ENCODE measurements at places on chromosomes 12 and 14.

GRCh38 chr12:7917392-7918267 lies 18.4 kb downstream of the SLC2A3 start:
- no peak for DNase-seq

DNA sequence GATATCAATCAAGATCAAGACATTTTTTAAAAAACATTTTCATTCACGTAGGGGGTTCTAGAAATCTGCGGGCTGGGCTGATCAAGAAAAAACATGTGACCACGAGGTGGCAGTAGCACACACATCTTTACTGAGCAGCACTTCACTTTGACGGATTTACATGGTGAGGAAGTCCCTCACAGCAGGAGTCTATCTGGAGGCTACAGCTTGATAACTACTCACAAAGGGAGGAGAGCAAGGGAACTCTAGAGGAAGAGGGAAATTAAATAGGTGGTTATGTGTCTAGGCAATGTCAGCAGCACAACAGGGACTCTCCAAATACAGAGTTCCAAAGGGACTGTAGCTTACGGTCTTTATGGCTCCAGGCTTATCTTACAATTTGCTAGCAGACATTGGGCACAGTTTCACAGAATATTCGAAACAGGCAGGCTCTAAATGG lies 248.1 kb downstream of the DPY19L2 start:
- DNase-seq, result peak; percentile 25

- no peak for DNase-seq
Observed at GRCh38 chr14:92314182-92314581, 8.8 kb upstream of the SLC24A4 start.

DNA sequence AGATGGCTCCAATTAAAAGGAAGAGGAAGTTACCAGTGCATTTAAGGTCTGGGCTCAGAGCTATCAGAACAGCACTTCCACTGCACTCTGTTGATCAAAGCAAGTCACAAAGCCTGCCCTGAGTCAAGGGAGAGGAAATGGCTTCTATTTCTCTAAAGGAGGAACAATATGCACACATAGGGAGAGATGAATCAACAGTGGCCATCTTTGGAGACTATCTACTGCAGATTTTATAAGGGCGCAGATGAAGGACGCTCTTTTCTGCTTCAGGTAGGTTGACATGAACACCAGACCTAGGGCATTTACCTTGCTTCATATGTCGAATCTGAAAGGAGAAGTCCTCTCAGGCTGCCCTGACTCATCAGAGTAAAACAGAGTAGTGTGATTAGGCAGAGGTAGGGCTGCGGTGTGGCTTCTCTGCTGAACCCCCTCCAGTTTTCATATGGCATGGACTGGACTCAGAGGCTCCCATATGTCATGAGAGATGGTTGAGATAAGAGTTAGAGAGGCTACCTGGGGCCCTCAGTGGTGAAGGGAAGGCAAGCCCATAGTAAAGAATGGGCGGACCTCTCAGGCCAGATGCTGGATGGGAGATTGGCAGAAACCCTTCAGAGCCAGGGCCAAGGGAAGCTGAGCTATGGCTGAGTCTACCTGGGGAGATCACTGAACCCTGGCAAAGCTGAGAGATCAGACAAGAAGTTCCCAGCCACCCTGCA lies 84.4 kb downstream of the ARF6 start:
- DNase-seq, result peak; percentile 57

GRCh38 chr14:20343862-20344220 lies 406 bp downstream of the PARP2 start:
- no peak for DNase-seq

DNA sequence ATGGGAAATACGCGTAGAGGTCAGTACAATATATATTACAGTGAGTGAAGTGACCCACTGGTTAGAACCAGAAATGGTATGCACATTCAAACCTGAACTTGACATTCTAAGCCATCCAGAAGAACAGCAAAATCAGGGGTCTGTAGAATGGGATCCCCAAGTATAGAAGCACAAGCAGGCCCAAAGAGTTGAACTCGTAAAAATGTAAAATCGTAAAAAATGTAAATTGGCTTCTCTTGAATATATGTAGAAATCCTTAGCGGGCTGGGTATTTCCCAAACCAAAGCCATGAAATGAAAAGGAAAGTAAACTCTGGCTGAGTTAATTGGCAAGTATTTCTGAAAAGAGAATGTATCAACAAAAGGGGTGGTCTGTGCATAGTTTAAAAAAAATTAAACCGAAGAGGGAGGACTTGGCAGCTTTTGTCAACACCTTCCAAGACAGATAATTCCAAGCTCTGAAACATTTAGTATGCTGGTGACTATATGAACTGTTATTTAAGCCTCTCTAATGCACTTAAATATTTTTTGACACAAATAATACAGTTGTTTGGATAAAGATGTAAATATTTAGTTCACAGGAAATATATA lies 1505.6 kb upstream of the FLRT2 start:
- no peak for DNase-seq

DNA sequence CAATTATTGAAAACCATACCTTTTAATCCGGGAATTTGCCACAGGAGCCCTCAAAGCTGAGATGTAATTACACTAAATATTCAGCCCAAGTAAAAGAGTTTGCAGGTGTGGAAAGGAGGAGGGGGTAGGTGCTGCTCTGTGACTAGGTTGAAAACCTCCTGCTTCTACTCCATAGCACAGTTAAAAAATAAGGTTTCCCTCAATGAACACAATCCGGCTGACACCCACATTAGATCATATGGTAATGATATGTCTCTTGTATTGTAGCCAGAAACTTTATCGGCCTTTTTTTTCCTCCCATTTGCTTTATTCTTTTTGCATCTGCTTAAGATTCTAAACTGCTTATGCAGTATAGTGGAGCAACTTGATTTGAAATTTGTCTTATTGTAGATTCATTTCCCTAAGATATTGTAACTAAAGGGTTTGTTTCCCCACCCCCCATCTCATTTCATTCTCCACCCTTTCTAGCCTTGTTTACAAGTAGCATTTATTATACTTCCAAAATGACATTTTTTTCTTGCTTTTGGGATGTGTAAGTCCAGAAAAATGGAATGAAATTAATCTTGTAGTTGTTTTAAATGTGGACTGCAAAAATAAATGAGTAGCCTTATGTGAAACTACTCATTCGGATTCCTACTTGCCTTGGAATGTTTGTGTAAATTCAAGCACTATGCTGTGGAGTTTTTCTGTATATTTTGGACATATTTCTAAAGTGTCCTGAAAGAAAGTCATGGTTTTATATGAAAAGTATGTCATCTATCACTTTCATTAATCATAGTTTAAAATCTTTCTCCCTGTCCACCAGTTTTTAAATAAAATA lies at the start of gene DCN:
TSS of gene DCN (minus strand) at position 182 of the 820 bp plus-strand sequence. CDS start 4,265 bp downstream, outside the sequence.
- DNase-seq, result no peak

- no peak for DNase-seq
Observed at GRCh38 chr14:100350276-100350926, 27.3 kb downstream of the SLC25A47 start.

- DNase-seq, result no peak
Observed at GRCh38 chr12:80821513-80822000, 104.8 kb downstream of the MYF5 start.

DNA sequence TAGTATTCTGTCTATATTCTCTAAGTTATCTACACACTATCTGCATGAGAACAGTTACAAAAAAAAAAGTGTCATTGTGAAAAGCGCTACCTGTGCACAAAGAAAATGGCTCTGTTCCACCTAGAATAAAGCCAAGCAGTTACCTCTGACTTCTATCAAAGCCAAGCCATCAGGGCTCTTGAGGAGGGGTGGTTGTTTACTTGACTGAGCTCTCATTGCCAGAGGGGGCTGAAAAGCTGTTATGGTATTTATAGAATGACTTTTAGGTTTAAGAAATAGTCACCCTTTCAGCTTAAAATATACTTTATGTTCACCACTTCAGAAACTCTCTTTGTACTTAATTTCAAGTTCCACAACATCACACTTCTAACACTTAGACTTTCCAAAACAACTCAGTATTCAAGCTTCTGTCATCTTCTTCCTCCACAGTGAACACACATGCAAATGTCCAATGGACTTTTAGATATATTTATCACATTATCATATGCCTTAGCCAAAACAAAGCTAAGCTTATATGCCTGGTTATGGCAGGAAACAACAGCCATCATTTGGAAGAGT lies 7.5 kb downstream of the ITPR2 start:
- no peak for DNase-seq

DNA sequence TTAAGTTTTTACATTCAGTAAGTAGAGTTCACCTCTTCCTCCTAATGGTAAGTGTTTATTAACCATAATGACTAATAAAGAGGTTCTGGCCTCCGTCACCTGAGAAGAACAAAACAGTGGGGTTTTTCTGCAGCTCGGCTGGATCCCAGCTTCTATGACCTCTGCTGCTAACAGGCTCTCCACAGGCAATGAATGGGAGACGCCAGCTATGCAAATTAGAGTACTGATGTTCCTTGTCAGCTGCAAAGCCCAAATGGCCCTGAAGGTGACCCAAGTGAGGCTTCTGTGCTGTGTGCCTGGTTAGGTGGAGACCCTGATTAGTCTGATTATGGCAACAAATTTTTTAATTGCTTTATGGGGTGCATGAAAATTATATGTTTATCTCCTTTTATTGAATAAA lies 218.1 kb downstream of the APAF1 start:
- no peak for DNase-seq

- DNase-seq, result peak; percentile 65
Observed at GRCh38 chr12:8078398-8078797, 3.7 kb upstream of the NECAP1 start.

DNA sequence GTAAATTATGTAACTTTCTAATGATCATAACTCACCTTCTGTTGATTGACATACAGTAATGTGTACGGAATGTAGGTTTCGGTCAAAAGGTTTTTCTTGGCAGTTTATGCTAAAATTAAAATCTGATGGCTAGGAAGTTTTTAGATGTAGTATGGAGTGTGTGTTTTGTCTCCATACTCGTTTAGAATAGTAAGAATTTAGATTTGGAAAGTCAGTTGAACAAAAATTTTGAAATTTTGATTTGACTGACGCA lies 859 bp downstream of the PALS1 start:
- DNase-seq, result no peak

- DNase-seq, result peak; percentile 94
Observed at GRCh38 chr12:57229634-57230380, at the start of gene SHMT2. TSS of gene SHMT2 (plus strand) at chr12:57229711. CDS start at chr12:57229779, 68 bp downstream.

DNA sequence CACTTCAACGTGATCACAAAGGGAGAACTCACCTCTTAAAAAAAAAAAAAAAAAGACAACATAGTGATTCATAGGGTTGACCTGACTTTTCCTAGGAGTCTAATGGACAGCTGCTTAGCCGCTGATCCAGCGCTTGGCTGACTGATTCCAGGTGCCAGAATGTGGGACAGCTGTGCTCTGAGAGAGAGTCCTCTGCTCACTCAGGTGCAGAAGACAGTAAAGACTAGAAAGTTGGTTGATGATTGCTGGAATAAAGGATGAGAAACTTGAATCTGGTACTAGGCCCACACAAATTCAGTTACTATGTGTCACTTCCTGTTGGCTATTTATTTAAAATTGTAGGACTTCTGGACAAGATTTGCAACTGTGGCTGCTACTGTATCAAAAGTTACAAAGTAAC lies 229.4 kb downstream of the CHST11 start:
- no peak for DNase-seq

GRCh38 chr12:116677202-116677661 lies 60.6 kb downstream of the SPRING1 start:
- no peak for DNase-seq

- no peak for DNase-seq
Observed at GRCh38 chr12:24955389-24955788, 6.5 kb upstream of the BCAT1 start.

DNA sequence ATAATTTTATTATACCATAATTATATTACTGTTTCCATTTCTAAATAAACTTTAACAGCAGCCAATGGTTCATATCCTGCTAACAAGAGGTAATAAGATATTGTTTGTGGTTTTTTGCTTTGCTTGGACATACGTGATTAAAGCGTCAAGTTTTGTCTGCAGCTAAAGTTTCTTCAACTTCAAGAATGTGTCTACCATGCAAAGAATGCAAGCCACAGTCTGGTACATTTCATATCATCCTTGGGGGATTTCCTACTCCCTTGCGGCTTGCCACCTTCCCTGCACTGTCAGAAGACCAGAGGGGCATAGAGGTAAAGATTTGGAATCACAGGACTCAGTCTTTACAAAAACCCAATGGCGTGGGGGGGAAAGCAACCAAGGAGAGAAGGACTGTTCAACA lies 125.2 kb downstream of the MED13L start:
- no peak for DNase-seq

GRCh38 chr12:89469361-89469760 lies 55.2 kb downstream of the GALNT4 start:
- DNase-seq, result no peak

GRCh38 chr14:38999949-39000348 lies 103.1 kb downstream of the SEC23A start:
- DNase-seq, result no peak

GRCh38 chr12:101186291-101186690 lies 23.7 kb downstream of the SLC5A8 start:
- DNase-seq, result no peak

GRCh38 chr14:97271451-97271960 lies 474.3 kb downstream of the VRK1 start:
- no peak for DNase-seq

GRCh38 chr14:28876572-28876945 lies 110.0 kb downstream of the FOXG1 start:
- no peak for DNase-seq

DNA sequence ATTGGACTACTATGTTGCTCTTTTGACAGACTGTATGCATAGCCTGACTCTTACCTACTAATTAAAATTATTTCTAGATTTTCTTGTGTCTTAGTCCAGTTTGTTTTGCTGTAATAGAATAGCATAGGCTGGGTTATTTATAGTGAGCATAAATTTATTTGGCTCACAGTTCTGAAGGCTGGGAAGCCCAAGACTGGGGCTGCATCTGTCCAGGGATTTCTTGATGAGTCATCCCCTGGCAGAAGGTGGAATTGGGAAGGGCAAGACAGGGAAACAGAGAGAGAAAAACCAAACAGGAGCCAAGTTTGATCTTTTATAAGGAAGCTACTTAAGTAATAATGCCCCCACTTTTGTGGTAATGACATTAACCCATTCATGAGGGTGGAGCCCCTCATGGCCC lies 759.2 kb upstream of the LRFN5 start:
- no peak for DNase-seq

DNA sequence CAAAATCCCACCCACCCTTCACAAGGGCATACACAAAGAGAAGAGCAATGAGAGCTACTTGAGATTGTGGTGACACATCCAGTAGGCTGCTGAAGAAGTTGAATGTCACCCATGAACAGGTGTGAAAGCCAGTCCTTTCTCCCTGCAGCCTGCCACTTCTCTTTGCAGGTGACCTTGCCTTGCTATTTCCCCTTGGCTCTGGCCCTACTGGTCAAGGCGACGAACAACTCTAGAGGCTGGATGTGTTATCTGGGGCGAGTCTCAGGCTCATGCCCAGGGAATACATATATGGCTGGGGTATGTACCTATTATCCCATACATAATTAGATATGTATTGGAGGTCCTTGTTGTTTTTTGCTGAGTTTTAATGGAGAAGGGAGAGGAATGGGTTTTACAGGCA lies 70.2 kb upstream of the EGLN3 start:
- DNase-seq, result no peak

- DNase-seq, result no peak
Observed at GRCh38 chr12:82801951-82802610, 115.4 kb downstream of the TMTC2 start.

- peak; percentile 72 for DNase-seq
Observed at GRCh38 chr14:91350813-91351511, 66.7 kb downstream of the CCDC88C start.

GRCh38 chr14:63986789-63987533 lies 134.2 kb downstream of the SYNE2 start:
- DNase-seq, result no peak

GRCh38 chr14:61505815-61506809 lies 184.7 kb downstream of the PRKCH start:
- DNase-seq, result no peak

- DNase-seq, result no peak
Observed at GRCh38 chr14:45426685-45427282, 173.8 kb upstream of the MIS18BP1 start.

- DNase-seq, result no peak
Observed at GRCh38 chr14:75290851-75291250, 12.2 kb downstream of the FOS start.
